Large intestine (tissue), 12 donors: ENCODE measurements at places on chromosomes 12 and 14. TPM values are rescaled to one million over a fixed set of nuclear protein-coding genes. Genes with fewer than 3 reads are reported as not detected.

GRCh38 chr12:82242729-82243128 is 115.5 kb downstream of the CCDC59 start:
- no peak for DNase-seq

GRCh38 chr14:39984323-39984722 is 552.1 kb upstream of the FBXO33 start:
- DNase-seq, result no peak

- no peak for DNase-seq
These were observed 13.2 kb upstream of the GALNT9 start for GRCh38 chr12:132342251-132343227.

DNA sequence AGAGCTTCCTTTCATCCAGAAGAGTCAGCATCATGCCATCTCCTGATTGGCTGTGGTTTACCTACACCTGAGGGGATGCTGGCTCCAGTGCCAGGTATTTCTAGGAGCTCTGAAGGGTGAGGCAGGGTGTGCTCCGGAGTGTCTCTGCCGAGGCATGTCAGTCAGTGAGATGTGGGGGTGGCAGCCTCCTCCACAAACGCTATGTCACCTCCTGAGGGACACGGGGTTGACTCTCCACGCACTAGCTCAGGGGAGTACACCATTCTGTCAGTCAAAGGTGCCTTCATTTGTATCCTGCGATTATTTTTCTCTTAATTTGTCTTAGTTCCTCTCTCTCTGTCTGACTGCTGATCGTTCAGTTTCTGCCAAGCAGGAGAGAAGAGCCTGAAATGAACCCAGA is 604.5 kb downstream of the VRK1 start:
- no peak for DNase-seq

GRCh38 chr12:124292385-124292784 is 2.5 kb upstream of the RFLNA start:
- DNase-seq, result no peak

The MSI1 gene
- 8.2 TPM for polyA plus RNA-seq

The KCNMB4 gene
- 2.9 TPM for polyA plus RNA-seq
